ENCODE measurements at places on chromosomes 5 and 9.

DNA sequence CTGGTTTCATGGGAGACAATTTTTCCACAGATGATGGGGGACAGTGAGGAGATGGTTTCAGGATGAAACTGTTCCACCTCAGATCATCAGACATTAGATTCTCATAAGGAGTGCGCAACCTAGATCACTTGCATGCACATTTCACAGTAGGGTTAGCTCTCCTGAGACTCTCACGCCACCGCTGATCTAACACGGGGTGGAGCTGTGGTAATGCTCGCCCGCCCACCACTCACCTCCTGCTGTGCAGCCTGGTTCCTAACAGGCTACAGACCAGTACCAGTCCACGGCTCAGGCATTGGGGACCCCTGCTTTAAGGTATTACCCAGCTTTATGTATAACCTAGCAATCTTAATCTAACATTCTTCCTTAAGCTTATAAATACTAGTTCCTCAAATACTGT is 35.6 kb downstream of the TTC39B start:
- DNase-seq, result no peak

GRCh38 chr5:139877129-139877597 is 81.6 kb downstream of the PSD2 start:
- DNase-seq, result no peak

- no peak for DNase-seq
Measured at GRCh38 chr9:33329979-33330378, 39.7 kb downstream of the NFX1 start.

DNA sequence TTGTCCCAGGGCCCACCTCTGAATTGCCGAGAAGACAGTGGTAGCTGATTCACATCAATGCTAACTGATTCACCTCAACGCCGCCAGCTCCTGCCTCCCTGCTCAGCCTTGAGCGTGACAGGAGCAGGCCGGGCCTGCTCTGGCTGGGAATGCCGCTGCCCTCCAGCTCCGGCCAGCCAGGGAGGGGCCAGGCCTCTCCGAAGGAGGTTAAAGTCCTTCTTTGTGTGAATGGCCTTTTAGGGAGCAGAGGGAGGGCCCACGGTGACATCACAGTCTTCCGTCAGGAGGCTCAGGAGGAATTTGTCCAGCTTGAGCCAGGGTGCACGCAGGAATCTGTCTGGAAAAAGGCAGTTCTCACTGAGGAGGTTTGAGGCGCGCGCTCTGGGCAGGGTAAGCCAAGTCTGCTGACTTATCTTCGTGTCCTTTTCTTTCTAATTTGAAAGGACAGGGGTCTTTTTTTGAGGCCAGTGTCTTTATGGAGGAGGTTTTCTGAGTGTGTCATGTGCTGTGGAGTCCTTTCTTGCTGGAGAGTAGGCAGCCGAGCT is 82.7 kb downstream of the C9orf152 start:
- no peak for DNase-seq

- no peak for DNase-seq
Measured at GRCh38 chr5:121189342-121190305, 662.1 kb upstream of the FTMT start.

DNA sequence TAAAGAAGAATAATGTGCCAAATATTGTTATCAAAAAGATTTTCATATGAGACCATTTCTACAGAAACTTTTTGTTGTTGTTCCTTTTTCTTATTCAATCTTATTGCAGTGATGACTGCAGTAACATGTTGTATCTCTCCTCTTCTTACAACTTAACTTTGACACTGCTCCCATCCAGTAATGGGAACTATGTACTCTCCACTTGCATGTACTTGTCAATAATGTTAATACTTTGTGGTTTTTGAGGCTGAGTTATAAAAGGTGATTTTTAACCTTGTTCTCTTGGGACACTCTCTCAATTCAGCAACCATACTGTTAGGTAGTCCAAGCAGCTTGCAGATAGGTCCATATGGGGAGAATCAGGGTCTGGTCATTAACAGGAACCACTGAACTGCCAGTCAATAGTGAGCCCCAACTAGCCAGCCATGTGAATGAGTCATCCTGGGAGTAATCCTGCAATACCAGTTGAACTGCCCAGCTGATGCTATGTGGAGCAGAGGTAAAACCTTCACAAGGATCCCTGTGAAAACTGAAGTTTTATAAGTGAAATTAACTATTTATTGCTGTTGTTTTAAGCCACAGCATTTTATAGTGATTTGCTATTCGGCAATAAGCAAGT is 199.6 kb upstream of the DAB2 start:
- DNase-seq, result no peak

DNA sequence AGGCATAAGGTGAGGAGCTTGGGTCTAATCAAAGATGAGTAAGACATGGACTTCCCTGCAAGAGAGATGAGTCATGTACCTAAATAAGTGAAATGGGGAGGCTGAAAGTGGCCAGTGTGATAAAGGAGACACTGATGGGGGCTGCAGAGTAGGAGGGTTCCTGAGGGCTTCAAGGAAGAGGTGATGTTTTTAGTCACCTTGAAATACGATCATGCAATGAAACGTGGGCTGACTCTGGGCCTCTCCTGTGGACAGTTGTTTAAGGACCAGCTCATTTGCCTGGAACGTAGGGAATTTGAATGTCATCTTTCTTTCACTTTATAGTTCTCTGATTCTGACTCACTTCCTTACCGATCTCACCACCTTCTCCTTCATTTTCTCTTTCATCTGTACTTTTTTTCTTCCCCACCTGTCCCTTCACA is 49.6 kb upstream of the CPLX2 start:
- DNase-seq, result no peak

- no peak for DNase-seq
Measured at GRCh38 chr9:3809724-3810123, 283.9 kb upstream of the RFX3 start.

DNA sequence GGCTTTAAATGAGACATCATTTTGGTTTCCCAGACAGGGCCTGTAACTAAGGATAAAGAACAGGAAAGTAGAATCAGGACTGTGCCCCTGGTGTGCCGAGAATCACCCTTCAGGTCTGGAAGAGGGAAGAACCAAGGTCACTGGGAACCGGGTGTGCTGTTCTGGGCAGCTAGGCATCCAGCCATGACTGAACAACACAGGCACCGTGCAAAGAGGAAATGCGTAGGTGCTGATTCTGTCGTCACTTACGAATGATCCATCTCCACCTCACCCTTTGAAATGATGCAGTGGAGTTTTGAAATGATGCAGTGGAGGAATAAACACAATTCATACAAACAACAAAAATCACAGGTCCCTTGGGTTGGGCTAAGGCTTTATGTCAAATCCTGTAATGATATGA is 64.4 kb downstream of the MAP1B start:
- no peak for DNase-seq

- DNase-seq, result no peak
Measured at GRCh38 chr9:105059252-105059651, 131.3 kb upstream of the ABCA1 start.

DNA sequence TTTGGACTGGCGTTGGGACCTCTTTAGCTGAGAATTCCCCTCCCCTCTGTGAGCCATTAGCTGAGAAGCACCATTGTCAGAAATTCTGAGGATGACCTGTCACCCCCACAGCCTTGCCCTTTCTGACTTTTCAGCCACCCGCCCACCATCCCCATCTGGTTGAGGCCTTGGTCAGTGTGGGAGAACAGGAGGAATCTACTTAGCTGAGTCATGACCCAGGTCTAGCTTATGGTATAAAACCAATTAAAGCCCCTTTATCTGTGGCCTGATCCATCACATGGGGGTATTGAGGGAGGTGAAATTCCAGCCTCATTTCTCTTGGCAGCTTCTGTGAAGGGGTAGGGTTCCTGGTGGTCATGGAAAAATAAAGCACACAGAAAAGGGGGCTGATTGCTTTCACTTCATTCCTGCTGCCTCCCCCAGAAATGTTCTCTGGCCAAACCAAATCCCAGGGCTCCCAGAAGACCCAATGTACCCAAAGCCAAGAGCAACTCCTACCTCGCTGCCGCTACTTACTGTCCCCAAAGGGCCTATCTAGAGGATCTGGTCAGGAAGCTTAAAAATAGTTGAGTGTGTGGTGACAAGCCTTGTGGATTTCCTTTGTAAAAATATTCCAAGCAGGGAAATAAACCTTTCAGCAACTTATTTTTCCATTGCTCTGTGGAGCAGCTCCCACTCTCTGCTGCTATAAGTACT is 174.8 kb upstream of the TNC start:
- no peak for DNase-seq

GRCh38 chr9:14212077-14212476 is 101.9 kb downstream of the NFIB start:
- no peak for DNase-seq

GRCh38 chr9:124394167-124394566 is 21.1 kb downstream of the PSMB7 start:
- DNase-seq, result peak; percentile 16

- DNase-seq, result no peak
Measured at GRCh38 chr5:97764700-97765099, 581.7 kb upstream of the RIOK2 start.

- no peak for DNase-seq
Measured at GRCh38 chr5:122173474-122174415, 44.4 kb downstream of the ZNF474 start.

GRCh38 chr5:148746826-148747535 is 79.4 kb upstream of the ADRB2 start:
- DNase-seq, result no peak
